SK-MEL-5 (cell line): ENCODE measurements at places on chromosomes 2 and 18. TPM values are rescaled to one million over a fixed set of nuclear protein-coding genes. Genes with fewer than 3 reads are reported as not detected.

Gene MAB21L4
- total RNA-seq: not detected in 2 replicates

Gene HOXD13
- 10.3 and 11.8 TPM in 2 replicates for total RNA-seq

GRCh38 chr18:3281456-3282400 lies 19.8 kb downstream of the MYL12B start:
- DNase-seq: peak; percentile 91

DNA sequence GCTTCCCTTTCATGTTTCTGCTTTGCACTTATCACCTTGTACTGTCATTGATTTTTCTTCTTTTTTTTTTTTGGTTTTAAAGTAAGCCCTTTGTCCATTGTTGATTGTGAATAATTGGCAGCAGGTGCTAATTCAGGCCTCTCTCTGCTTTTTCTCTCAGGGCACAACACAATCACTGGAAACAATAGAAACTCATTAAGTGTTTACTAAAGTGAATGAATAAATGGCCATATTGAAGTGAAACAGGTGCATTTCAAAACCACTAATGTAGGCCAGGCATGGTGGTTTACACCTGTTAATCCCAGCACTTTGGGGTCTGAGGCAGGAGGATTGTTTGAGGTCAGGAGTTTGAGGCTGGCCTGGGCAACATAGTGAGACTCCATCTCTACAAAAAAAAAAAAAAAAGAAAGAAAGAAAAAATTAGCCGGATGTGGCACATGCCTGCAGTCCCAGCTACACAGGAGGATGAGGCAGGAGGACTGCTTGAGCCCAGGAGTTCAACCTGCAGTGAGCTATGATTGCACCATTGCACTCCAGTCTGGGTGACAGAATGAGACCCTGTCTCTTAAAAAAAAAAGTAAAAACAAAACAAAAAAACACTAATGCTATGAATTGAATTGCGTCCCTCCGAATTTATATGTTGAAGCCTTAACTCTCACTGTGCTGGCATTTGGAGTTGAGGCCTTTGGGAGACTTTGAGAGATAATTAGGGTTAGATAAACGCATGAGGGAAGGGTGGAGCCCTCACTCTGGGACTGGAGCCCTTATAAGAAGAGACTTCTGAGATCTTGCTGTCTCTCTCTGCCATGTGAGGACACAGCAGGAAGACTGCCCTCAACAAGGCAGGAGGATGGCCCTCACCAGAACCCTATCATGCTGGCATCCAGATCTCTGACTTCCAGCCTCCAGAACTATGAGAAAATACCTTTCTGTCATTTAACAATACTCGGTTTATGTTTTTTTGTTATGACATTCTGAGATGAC lies 19.9 kb downstream of the SLC38A11 start:
- DNase-seq: no peak

Gene CD8B
- total RNA-seq: not detected in 2 replicates
